ENCODE measurements at places on chromosomes 1 and 21.
A peak's percentile ranks its signal among the peaks of the same experiment; 100 is the strongest.

GRCh38 chr21:42676808-42677207 lies 23.4 kb downstream of the PDE9A start:
- DNase-seq: no peak

DNA sequence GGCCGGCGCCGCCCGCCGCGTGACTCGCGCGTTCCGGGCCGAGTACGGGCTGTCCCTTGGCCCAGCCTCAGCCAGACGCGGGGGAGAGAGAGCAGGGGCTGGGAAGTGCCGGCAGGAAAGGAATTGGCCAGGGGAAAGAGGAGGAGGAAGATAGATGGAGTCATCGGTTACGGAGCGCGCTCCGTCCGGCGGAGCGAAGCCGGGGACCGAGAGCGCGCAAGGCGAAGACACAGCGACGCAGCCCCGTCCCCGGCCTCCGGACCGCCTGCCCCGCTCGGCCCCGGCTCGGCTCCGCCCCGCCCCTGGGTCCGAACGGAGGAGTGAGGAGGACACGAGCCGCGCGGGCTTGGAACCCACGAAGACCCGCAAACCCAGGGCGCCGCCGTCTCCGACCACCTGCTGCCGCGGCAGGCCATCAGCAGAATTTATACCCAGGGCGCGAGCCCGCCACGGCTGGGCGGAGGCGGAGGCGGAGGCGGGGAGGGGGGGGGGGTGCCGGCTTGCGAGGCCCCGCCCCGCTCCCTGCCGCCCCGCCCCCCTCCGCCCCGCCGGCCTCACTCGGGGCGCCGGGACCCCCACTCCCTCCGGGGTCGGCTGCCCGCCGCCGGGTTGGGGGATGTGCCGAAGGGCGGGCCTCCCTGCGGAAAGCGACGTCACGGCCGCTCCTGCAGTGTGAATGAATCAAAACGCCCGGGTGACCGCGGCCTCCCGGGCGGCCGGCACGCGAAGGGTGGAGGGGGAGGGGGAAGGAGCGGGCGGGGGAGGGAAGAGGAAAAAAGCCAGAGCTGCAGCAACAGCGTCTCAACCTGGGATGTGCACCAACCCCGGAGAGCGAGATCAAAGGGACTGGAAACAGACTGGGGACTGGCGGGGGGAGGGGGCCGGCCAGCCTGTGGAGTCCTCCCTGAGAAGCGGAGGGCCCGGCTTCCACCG lies at the start of gene LHX4:
TSS of gene LHX4 (plus strand) at position 782 of the 933 bp plus-strand sequence. CDS start 266 bp downstream, outside the sequence.
- no peak for DNase-seq

GRCh38 chr1:175193527-175193910 lies 943 bp upstream of the KIAA0040 start:
- no peak for DNase-seq

GRCh38 chr1:31476891-31477846 lies 64.2 kb downstream of the SERINC2 start:
- DNase-seq: no peak

GRCh38 chr1:245310571-245311531 lies 156.1 kb downstream of the KIF26B start:
- DNase-seq: no peak

GRCh38 chr1:41935226-41935625 lies 16.5 kb upstream of the HIVEP3 start:
- DNase-seq: no peak

- no peak for DNase-seq
Observed at GRCh38 chr1:6014130-6014999, 22.1 kb upstream of the NPHP4 start.

GRCh38 chr1:1004420-1004779 lies 4.5 kb upstream of the HES4 start:
- DNase-seq: no peak

GRCh38 chr1:40312238-40313205 lies 4.6 kb downstream of the COL9A2 start:
- DNase-seq: no peak

DNA sequence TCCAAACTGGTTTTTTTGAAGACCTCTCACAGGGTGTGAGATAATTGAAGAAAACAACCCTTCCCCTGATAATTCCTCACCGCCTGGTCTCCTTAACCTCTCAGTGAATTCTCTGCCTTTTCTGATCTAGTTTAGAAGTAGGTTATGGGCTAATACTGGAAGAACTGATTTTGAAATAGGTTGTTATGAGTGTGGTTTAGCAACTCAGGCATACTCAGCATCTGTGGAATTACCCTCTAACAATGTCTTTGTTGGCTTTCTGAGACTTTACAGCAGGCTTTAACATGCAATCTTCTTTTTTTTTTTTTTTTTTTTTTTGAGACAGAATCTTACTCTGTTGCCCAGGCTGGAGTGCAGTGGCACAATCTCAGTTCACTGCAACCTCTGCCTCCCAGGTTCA lies 10.3 kb upstream of the PLD5 start:
- no peak for DNase-seq

GRCh38 chr1:44240802-44241671 lies 27.8 kb downstream of the DMAP1 start:
- no peak for DNase-seq

DNA sequence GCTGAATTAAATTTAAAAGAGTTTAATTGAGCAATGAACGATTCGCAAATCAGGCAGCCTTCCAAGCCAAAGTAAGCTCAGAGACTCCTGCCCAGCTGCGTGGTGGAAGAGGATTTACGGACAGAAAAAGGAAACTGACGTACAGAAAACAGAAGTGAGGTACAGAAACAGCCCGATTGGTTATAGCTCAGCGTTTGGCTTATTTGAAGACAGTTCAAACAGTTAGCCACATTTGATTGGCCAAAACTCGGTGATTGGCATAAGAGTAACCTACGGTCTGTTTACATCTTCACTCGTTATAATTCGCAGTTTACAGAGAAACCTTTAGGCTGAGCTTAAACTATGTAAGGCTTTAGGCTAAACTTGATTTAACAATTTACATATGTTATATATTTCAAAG lies 46.9 kb downstream of the CR1L start:
- no peak for DNase-seq

DNA sequence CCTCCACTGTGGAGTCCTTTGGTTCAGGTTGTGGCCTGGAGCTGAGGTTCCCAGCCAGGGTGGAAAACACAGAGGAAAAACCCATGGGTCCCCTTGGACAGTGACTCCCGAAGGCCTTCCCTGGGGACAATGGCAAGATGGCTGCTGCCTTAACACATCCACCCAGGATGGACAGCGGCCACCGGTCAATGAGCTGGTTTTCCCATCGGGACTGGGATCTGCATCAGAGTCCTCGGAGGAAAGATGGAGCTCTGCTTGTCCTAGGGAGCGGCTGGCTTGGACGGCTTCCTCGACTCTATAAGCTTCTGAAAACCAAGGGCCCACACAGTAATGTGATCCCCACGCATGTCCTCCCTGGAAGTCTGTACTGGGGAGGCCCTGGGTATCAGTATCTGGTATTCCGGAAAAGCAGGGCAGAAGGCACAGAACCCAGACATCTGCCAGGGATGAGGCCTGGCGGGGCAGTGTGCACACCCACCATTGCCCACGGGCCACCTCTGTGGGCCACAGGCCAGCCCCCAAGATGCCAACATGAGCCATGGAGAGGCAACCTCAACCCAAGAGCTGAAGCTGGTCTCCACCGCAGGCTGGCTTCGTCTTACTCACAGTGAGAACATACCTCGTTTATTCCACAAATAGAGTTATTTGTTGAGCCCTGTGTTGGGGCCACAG lies 94.7 kb upstream of the VAMP3 start:
- DNase-seq: no peak

GRCh38 chr1:168506204-168506819 lies 37.5 kb downstream of the XCL2 start:
- DNase-seq: no peak

DNA sequence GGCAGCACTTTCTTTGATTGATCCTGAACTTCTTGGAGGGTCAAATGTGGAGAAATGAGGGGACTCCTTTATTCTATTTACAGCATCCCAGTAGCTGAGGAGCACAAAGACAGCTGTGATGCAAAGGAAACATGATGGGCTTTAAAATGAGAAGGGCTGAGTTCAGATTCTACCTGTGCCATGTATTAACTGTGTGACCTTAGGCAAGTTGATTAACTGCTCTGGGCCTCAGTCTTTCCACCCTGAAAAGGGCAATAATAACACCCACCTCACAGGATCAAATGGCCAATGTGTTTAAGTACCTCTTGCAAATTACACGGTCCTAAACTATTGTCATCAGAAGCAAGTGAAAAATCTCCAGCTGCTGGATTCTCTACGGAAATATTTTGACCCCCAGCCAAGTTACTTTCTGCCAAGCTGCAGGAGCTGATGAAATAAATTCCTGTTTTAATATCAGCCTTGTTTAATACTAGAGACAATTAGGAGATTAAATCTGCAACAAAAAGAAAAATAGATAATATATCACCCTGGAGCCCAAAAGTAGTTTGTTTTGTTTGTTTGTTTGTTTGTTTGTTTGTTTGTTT lies 15.7 kb downstream of the TMEM81 start:
- no peak for DNase-seq

- DNase-seq: no peak
Observed at GRCh38 chr1:227951624-227952373, 4.1 kb upstream of the WNT9A start.

DNA sequence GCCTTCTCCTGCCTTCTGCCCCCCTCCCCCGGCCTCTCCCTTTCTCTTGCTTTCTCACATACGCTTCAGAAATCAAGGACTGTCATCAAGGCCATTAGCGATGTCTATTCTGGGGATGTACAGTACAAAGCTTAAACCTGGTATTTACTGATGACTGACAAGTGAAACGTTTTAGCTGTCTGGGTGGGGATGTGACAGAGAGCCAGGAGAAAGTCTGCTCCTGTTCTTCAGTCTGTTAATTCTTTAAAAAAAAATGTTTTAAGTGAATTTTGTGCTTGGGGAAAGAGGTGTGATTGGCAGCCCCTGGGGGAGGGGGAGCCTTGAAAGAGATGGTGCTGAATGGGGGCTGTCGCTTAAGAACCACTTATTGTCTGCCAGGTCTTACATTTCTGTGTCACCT lies 283.0 kb upstream of the PLXNA2 start:
- no peak for DNase-seq

- DNase-seq: peak; percentile 1
Observed at GRCh38 chr1:96236156-96236739, 485.3 kb upstream of the PTBP2 start.

GRCh38 chr1:167881786-167882185 lies 32.1 kb downstream of the ADCY10 start:
- no peak for DNase-seq

DNA sequence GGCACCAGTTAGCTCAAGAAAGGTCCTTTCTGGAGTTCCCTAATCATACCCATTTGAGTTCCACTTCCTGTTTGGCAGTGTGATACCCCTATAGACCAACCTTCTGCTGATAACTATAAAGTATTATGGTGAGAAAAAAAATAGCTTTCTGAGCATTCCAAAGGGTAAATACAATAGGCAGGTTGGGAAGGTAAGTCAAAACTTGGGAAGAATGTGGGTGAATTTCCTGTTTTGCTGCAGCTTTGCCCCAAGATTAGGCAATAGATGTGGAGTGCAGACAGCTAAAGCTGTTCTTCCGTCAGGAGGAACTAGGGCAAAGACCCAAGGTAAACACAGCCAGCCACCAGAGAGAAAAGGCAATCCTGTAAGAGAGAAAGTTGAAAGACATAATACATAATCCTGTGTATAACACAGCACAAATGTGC lies 49.9 kb upstream of the GUCA2A start:
- no peak for DNase-seq

- no peak for DNase-seq
Observed at GRCh38 chr1:180402001-180402400, 100.4 kb downstream of the ACBD6 start.

- DNase-seq: no peak
Observed at GRCh38 chr1:5751833-5752745, 240.1 kb downstream of the NPHP4 start.

DNA sequence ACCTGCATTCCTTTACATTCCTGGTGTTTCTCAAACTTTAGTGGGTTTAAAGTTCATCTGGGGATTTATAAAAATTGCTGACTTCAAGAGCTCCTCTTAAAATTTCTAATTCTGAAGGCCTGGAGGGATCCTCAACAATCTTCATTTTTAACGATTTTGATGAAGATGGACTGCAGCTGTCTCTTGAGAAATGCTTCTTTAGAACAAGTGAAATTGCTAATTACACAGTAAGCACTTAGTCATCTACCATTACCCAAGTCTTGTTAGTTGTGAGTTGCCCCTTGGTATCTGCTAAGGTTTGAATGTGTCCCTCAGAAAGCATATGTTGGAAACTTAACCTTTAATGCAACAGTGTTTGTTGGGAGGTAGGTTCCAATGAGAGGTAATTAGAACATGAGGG lies 163.7 kb downstream of the LTN1 start:
- DNase-seq: no peak

DNA sequence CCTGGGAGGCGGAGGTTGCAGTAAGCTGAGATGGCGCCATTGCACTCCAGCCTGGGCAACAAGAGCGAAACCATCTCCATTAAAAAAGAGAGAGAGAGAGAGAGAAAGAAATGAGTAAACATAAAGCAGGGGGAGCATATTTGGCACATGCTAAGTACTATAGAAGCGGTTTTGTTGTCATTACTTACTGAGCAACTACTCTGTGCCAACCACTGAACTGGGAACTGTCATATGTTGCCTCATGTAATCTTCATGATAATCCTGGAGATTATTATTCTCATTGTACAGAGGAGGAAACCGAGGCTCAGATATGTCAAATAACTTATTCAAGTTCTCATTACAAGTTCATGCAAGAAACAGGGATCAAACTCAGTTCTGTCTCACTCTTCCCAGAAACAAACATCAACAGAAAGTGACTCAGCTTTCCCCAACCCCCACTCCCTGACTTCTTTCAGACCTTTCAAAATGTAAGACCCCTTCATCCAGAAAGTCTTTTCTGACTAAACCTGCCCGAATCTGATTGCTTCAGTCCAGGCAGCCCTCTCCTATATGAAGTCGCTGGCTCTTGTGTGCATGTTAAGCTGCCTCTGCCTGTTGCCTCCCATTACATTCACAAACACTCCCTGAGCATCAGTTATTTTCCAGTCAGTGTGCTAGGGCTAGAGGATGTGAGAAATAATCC lies 23.5 kb downstream of the LAMB3 start:
- DNase-seq: no peak

- no peak for DNase-seq
Observed at GRCh38 chr1:205491794-205492193, 12.7 kb upstream of the CDK18 start.

DNA sequence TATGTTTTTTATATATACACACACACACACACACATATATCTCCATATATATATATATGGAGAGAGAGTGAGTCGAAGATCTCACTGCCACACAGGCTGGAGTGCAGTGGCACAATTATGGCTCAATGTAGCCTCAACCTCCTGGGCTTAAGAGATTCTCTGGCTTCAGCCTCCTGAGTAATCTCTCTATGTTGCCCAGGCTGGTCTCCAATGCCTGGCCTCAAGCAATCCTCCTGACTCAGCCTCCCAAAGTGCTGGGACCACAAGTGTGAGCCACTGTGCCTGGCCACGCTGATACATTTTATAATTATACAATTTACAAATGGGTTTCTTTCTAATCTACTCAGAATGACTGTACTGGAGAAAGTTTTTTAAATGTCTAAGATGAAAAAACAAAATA lies 664.2 kb downstream of the PTPRC start:
- DNase-seq: no peak
